ENCODE measurements at places on chromosomes 6 and 20. TPM values are rescaled to one million over a fixed set of nuclear protein-coding genes. Genes with fewer than 3 reads are reported as not detected.

Gene AKAP7
- 3.1 TPM for total RNA-seq

Gene SCGN
- not detected for total RNA-seq

Gene CLPSL1
- total RNA-seq = not detected

Gene DEFB124
- total RNA-seq = not detected

Gene COL21A1
- total RNA-seq = 31.8 TPM

All from cardiac atrium fibroblast (primary cell).